ENCODE measurements at places on chromosomes 1 and 21. TPM values are rescaled to one million over a fixed set of nuclear protein-coding genes. Genes with fewer than 3 reads are reported as not detected.
A peak's percentile ranks its signal among the peaks of the same experiment; 100 is the strongest.

The OR2G6 gene
- not detected for polyA plus RNA-seq

The NR1I3 gene
- not detected for polyA plus RNA-seq

The RHCE gene
- 0.38 TPM for polyA plus RNA-seq

The MAEL gene
- polyA plus RNA-seq = not detected

The CFHR2 gene
- polyA plus RNA-seq = not detected

The ADGRL4 gene
- polyA plus RNA-seq = 3.8 TPM

The PLA2G4A gene
- 5.8 TPM for polyA plus RNA-seq

The RIPPLY3 gene
- 0.03 TPM for polyA plus RNA-seq

The CLDN19 gene
- not detected for polyA plus RNA-seq

The IL6R gene
- 14.5 TPM for polyA plus RNA-seq

The MX2 gene
- 0.45 TPM for polyA plus RNA-seq

The NMNAT2 gene
- polyA plus RNA-seq = 0.61 TPM

The KIF17 gene
- 3.0 TPM for polyA plus RNA-seq

The MFSD2A gene
- polyA plus RNA-seq = 0.90 TPM

The TEKT2 gene
- 0.09 TPM for polyA plus RNA-seq

The SLC44A3 gene
- polyA plus RNA-seq = 2.0 TPM

The UBE2J2 gene
- polyA plus RNA-seq = 50.9 TPM

The CBS gene
- polyA plus RNA-seq = 14.6 TPM

The RGS13 gene
- polyA plus RNA-seq = 0.10 TPM

- DNase-seq = peak; percentile 82
These were observed 572 bp upstream of the SRSF10 start for GRCh38 chr1:23980728-23981070.

GRCh38 chr1:59383963-59384362 lies 87.1 kb downstream of the FGGY start:
- no peak for DNase-seq

- peak; percentile 33 for DNase-seq
These were observed 35.8 kb downstream of the ATF6 start for GRCh38 chr1:161801955-161802354.

DNA sequence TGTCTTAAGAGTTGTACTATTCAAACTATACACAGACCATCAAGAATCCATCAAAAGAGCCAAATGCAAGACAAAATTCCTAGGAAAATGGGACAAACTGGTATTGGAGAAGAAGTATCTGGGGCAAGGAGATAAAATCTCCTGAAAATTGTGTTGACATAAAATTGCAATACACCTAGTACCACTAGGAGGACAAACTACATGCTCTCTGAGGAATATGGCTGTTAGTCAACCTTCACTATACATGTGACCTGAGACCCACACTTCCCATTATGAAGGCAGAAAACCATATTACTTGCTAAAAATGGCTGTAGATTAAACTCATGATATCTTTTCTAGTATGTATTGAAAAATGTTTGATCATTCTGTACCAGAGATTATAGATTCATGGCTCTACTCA lies 30.0 kb downstream of the IRF2BP2 start:
- DNase-seq = no peak

- DNase-seq = peak; percentile 28
These were observed at the start of gene THBS3 for GRCh38 chr1:155207806-155208540. THBS3 (minus strand) TSS chr1:155207897; CDS start chr1:155207876, 21 bp downstream.

DNA sequence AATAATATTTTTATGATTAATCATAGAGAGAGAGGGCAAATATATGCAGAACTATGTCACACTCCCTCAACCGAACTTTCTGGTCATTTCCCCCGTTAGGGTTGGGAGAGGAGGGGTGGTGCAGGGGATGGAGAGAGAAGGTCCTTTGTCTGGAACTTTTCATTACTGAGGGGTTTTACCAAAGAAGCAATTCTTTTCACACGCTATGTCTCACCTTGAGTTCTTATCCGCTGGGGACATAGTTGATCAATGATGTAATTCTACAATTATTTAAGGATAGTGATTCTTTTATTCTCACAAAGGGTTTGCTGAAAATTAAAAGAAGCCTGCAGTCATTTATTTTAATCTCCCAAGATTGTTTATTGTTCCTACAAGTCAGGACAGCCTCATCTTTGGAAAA lies 98.3 kb upstream of the RUNX1 start:
- no peak for DNase-seq

DNA sequence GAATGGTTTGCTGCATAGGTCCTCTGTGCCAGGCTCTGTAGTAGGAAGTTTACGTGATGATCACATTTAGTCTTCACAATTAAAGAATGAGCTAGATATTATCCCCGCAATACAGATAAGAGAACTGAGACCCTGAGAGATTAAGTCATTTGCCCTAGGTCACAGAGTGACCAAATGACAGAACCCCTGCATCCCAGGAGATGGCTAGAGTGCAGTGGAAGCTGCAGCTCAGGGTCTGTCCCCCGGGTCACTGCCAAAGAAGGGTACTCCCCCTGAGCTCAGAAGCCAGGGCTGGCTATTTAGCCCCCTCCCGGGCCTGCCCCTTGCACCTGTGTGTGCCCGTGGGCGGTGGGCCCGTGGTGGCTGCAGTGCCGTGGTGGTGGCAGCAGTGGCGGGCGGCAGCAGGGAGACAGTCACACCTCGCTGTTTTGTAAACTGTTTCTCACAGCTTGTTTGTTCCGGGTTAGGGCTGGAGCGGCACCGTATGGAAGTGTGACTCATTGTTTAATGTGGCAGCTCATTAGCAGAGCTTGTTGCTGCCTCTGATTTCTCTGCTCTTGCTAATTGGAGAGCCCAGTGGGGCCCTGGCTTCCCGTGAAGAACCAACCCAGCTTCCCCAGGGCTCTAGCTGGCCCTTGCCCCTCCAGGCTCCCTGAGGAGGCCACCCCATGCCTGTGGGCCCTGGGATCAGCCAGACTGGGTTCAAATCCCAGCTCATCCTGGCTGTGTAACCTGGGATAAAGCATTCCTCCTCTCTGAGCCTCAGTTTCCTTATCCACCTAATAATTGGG lies 19.3 kb upstream of the FOXO6 start:
- no peak for DNase-seq

DNA sequence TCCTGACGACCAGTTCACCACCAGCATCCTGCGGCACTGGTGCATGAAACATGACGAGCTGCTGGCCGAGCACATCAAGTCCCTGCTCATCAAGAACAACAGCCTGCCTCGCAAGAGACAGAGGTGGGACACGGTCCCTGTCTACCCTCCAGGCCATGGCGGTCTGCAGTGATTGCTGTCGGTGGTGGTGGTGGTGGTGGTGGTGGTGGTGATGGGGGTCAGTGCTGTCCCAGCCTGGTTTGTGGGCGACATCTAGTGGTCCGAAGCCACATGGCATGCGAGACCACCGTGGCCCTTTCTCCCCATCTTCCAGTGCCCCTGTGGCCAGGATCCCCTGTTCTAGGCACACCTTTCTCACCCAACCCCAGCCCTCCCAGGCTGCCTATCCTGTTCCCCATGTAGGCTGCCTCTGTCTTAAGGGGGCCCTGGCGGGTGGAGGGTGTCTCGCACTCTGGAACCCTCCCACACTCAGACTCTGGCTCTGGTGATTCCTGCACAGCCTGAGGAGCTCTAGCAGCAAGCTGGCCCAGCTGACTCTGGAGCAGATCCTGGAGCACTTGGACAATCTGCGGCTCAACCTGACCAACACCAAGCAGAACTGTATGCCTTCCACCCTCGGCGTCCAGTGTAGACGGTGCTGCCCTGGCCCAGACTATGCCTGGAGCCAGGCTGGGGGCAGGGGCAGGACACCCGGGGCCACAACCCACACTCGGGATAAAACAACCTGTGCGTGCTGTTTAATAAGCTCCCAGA lies 3.2 kb upstream of the SLC27A3 start:
- DNase-seq = no peak

- peak; percentile 40 for DNase-seq
These were observed 120.8 kb upstream of the RRP15 start for GRCh38 chr1:218164111-218164929.

GRCh38 chr1:44135886-44136285 lies 5.5 kb downstream of the KLF18 start:
- DNase-seq = no peak

DNA sequence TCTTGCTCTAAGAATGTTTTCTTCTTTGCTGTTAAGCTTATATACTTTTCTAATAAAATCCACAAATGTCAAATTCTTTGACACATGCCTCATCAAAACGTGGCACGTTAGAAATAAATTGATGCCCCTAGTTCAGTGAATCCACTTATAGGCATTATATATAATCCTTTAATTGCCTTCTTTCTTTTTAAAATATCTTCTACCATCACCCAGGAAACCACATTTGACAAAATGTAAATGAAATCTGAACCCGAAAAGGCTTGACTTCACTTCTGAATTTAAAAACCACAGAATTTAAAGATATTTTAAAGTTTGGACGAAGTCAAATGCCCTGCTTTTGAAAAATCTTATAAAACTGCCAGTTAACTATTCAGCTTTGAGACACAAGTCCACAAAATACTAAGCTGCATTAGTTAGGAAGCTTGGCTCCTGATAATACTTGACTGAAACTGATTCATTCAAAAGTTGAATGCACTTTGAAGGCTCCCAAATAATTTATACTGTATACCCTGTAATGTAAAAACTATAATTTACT lies 22.4 kb upstream of the KIFAP3 start:
- DNase-seq = no peak

DNA sequence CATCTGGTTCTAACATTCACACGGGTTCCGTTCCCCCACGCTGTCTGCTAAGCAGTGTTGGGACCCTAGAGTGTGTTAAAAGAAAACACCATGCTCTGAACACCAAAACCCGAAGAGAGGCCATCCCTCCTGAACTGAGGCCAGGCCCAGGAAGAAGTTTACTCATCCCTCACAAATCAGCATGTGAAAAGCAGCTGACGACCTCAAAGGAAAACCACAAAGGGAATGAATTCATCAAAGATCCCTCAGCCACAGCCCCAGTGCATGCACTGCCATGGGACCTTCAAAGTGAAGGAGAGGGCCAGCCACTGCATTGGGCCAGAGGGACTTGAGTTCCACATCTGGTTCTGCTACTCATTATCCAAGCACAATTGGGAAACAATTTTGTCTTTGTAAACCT lies 7.0 kb upstream of the PSEN2 start:
- peak; percentile 52 for DNase-seq

DNA sequence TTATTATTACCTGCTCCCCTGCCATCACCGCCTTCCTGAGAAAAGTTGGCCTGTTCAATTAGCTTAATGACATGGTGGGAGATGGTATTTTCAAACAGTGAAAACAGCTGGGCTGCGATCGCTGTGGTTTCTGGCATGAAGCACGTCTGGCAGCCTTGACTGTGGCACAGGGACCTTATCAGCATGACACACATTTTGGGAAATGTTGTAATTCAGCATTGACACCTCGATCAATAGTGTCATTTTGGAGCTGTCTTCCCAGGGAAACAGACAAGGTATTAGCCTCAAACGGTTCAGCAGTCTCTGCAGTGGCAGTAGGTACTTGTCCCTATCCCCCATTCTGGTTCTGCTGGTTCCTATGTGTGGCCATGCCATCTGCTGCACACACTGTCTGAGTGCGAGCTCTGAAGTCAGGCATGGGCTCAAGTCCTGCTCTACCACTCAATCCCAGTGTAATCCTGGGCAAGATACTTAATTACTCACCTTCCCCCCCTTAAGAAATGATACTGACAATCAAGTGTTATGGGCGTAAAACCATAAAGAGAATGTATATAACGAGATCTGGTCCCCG lies 154.5 kb upstream of the KCND3 start:
- DNase-seq = no peak

DNA sequence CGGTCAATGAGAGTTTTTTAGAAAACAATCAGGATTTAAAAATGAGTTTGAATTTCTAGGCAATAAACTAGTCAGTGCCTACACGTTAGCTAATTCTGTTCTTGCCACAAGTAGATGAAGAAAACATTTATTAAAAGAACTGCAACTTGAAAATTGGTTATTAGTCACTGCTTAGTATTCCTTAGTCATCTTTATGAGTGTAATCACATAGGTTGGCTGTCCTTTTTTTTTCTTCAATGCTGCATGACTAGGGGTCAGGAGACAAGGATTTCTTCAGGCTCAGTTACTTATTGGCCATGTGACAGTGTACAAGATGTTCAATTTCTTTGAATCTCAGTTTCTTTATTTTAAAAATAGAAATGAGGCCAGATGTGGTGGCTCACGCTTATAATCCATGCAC lies 17.1 kb downstream of the SOAT1 start:
- DNase-seq = peak; percentile 91

DNA sequence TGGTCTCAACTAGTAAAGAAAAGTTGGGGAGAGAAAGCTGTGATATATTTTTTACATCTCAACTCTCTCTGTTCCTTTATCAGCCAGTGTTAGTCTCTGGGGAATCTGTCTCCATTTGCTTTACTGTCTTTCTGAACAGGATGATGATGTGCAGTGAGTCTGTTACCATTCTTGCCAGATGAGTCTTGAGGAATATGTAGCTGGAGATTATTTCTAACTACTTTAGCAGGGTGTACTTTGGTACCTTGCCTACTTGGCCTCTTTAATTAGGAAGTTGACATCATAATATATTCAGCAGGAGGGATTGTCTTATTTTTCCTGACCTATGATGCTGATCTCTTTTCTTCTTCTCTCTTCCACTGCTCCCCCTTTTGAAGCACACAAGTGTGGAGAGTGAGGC lies 15.7 kb upstream of the HAX1 start:
- DNase-seq = no peak

DNA sequence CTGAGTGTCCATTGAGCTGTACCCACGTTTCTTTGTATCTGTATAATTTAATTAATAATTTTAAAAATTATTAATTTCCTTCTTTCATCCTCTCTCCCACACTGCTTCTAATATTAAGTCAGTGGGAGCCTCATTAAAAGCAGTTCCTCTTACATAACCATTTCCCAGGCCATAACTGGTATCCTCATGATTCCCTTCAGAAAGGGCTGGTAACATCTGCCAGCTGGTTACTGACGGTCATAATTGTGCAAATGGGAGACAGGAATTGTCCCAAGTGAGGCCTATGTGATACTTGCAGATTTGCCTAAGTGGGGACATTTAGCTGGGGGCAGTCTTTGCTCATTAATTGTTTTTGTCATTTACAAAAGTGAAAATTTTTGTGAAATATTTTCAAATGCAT lies 69.0 kb upstream of the SPAG17 start:
- no peak for DNase-seq

DNA sequence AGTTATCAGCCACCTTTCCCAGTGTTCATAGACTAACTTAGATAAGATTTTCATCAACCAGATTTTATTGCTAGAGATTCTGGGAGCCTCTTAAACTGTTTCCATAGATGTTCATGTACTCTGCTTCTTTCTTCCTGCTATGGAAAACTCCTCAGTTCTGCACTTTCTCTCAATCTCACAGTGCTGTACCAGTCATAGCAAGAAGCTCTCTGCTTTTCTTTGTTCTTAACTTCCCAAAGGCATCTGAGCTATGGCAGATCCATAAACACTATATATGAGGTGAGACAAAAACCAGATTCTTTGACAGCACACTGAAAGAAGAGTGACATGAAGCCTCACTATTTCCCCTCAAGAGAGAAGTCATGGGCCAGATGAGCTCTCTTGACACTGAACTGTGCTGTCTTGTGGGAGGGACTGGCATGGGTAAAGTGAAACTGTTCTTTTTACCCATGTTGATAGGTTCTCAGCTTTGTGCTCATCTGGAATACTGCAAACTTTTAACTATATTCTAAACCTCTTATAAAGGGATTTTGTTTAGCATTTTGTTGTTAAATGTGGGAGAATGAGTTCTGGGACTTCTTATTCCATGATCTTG lies 64.2 kb upstream of the LYPLAL1 start:
- no peak for DNase-seq
